Inflammatory macrophage treated with lipopolysaccharide for 1 hour (primary cell): ENCODE measurements at places on chromosomes 2 and 18.

DNA sequence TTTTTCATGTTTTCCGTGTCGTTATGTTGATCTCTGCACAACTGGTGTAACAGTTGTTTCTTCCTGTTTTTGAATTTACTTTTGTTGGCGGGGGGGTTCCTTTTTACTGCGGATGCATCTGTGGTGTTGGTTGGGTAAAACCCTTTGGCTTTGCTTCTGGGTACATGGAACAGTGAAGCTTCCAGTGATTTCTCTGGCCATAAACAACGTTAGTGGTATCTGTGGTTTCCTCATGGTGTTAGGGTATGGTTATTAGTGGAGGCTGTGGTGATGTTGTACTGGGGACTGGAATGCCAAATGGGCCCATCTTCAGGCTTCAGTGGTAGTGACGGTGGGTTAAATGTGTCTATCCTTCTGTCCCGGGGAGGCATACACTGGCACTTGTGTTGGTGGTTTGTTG lies 285.4 kb upstream of the ZNF804A start:
- DNase-seq = no peak

DNA sequence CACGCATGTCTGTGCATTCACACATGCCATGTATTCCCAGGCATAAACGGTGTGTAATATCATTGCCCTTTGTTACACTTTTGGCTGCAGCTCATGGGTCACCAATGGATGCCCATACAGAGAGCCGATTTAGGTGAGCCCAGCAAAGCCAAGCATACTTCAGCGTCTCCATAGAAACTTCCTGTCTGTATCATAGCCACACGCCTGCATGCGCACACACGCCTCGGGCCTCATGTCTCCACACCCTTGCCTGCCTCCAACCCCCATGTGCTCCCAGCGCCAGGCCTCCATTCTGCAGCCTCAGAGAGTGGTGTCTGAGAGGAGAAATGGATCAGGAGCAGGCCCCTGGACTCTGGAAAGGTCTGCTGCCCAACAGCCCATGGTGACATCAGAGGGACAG lies 33.5 kb upstream of the SELENOI start:
- no peak for DNase-seq

- no peak for DNase-seq
These were observed 96.8 kb downstream of the PTPN4 start for GRCh38 chr2:119856469-119856901.

DNA sequence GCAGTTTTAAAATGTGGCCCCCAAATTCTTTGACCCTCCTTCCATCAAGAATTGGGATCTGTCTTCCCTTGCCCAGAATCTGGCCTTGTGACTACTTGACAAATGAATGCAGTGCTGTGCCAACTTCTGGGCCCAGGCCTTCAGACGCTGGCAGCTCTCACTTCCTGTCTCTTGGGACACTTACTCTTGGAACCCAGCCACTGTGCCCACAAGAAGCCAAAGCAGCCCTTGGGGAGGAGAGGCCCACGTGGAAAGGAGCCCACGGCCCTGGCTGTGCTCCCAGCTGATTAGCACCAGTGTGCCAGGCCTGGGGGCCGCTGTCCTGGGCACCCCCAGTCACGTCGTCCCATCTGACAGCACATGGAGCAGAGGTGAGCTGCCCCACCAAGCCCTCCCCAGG lies 56.6 kb downstream of the RPL37A start:
- DNase-seq = no peak

DNA sequence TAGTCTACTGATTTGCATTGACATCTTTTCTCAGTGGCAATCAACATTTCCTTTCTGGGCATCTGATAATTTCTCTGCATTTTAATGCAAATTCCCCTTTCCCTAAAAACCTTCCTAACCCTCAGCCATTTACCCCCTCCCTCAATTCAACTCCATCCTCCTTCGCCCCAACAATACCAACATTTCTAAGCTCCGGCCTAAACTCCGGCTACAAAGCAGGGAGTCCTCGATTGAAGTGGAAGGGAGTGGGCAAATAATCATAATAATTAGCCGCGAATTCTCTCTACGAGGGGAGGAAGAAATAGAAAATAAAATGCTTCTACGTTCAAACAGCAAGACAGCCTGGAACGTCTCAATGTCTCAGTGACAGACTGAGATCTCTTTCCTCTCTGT lies 4.6 kb downstream of the BCL11A start:
- no peak for DNase-seq

GRCh38 chr2:160294339-160294803 lies 94.3 kb upstream of the ITGB6 start:
- peak; percentile 75 for DNase-seq

GRCh38 chr2:65483763-65484162 lies 51.4 kb upstream of the SPRED2 start:
- DNase-seq = no peak

- no peak for DNase-seq
These were observed at the start of gene TMEM178A for GRCh38 chr2:39665811-39666490. Gene TMEM178A (plus strand): TSS chr2:39665917. CDS start chr2:39665975, 58 bp downstream.

DNA sequence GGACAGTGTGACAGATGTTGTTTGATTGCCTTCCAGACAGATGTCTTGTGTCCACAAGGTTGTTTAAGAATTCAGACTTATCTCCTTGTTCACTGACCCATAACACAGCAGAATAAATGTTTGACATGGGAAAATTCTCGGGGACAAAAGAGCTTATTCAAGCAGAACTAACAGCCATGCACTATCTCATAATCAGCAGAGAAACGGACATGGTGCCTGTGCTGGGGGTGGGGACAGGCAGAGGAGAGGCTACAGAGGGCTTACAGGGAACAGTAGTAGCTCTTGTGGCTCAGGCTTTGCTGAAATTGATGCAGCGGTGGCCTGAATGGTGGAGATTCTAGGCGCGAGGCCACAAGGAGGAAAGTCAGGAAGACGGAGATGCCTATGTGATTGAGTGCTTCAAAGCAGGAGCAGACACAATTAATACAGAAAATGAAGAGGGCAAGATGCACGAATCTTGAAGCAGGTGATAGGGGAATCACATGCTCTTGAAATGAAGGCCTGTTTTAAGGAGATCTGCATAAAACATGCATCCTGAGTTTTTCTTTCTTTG lies 62.0 kb upstream of the CAB39 start:
- DNase-seq = no peak

DNA sequence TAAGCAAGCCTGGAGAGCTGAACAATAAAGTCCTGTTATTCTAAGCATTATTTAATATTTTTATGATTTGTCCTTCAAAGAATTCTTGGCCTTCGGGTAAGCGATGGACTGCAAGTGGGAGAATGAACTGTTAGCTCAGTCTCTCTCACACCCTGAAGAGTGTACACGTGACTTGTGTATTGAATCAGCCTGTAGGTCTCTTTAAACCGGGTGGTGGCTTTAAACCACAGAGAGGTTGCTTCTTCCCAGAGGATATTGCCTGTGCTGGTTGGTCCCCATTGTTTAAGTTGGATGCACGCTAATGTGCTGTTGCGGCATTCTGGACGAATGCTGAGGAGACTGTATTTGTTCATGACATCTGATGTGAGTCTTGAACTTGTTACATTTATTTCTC lies 183.3 kb downstream of the LTBP1 start:
- no peak for DNase-seq

GRCh38 chr2:127078028-127078427 lies 28.9 kb downstream of the BIN1 start:
- DNase-seq = no peak

DNA sequence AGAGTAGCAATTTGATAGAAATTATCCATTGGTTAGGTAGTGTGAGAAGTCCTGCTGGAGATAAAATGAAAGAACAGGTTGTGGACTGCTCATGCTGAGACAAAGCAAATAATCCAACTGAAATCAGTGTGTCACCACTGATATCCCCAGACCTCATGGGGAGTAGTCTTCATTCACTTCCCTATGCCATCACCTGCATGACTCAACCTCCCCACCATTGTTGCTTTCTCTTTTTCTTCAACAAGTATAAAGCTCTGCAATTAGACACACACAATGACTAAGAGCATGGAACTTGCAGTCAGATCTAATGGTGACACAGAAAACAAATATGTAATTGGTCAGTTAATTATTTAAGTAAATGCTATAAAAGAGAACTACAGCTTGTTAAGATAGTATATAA lies 475.3 kb downstream of the RIT2 start:
- no peak for DNase-seq

- peak; percentile 26 for DNase-seq
These were observed 55.8 kb downstream of the ASXL2 start for GRCh38 chr2:25822190-25823117.

- no peak for DNase-seq
These were observed 13.6 kb downstream of the FRZB start for GRCh38 chr2:182852801-182853200.

DNA sequence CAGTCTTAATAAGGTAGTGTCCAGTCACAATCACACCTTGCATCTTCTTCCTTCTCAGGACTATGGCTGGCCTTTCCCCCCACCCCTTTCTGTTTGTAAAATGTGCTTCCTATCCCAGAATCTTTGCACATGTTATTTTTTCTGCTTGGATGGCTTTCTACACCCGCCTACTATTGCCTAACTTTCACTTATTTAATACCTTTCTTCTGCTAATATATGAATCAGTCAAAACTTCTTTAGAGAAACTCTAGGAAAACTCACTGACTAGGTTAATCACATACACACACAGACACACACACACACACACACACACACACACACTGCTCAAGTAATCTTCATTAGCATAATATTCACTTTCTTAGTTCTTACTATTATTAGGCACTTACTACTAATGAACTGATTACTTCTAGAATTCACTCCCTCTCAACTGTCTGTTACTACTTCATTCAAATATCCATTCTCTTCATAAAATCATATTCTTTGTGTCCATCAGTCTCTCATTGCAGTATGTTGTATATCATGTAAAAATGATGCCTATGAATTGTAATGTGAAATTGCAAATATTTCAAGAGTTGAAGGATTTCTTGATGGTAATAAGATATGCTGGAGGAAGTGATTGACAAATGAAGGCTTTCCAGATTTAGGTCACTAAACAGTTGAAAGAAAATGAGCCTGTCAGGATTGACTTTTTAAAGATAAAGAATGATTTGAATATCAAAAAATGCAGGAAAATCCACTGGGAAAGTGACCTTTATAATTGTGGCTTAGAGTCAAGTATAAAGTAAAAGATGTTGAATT lies 51.2 kb downstream of the CLIP4 start:
- DNase-seq = no peak

GRCh38 chr2:229254206-229254605 lies 16.9 kb downstream of the PID1 start:
- DNase-seq = no peak

- no peak for DNase-seq
These were observed 28.9 kb upstream of the BCL2L11 start for GRCh38 chr2:111091811-111092211.

DNA sequence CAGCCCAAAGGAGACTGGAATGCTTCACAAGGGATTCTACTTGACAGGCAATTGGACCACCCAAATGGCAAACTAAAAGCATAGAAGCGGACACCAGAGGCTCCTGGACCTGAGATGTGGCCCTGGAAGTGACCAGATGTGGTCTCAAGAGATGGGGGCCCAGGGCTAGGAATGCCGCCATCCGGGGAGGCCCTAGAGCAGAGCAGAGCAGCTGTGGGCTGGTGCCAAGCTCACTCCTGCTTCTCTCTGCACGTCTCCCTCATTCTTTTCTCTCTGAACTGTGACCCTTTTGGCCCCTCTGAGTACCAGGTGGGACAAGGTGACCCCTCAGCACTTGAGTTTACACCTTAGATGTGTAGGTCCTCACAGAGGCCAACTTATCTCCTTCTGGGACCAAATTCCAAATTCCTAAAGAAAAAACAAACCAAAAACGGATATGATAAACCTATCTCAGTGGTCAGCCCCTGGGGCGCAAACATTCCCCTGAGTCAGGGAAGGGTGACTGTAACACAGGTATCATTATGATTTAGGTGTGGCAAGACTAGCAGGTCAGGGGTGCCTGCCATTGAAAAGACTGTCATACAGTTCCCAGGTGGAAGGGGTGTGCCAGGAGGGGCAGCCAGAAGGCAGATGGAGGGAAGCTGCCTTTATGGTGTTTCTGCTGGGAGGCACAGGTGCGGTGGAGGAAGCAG lies 6.5 kb upstream of the IL1R2 start:
- no peak for DNase-seq

DNA sequence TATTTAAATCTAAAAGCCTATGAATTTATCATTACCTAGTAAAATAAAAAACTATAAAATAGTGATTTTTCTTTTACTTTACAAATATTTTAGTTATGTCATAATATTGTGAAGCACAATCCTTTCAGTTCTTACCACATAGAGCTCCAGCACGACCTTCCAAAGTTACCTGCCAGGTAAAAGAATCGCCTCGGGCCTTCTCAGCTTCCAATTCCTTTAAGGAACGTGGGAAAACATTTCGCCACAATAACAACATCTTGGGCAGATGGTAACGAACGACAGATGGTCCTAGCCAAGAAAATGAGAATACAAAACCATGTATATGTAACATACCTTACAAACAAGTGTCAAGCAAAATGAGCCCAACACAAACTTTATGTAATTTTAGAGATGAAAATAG lies 23.7 kb downstream of the HEATR5B start:
- DNase-seq = no peak

DNA sequence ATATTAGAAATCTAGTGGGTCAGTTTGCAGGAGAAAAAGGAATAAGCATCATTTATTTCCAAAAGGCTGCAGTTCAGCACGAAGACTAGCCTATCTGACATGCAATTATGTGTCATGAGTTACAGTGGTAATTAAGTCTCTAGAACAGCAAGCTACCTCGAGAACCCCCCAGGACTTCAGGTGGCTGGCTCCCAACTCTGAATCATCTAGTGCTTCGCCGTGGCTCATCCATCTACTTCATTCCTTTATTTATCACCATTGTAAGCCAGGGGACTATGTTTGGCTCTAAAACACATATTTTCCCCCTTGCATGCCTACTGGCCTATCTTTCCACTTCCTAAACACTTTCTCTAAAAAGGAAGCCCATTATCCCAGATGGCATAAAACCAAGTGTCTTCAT lies 121.6 kb downstream of the TXNL1 start:
- DNase-seq = no peak

GRCh38 chr2:85551698-85552678 lies 9.3 kb downstream of the GGCX start:
- DNase-seq = peak; percentile 95

DNA sequence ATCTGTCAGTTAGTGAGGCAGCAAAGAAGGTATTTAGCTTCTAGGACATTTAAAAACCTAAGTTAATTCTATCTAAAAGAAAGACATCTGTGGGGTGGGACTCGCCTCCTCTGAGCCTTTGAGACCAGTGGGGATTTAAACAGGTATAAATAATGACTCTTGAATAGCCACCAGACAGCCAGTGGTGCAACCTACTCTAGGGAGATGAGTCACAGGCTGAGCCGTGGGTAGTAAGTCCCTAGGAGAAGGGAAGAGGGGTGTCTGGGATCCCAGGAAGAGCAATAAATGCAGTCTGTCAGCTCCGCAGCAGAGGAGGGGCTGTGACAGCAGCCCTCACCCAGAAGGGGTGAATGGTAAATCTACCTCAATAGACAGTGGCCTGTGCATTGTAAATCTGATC lies 43.1 kb upstream of the GALNT3 start:
- no peak for DNase-seq

GRCh38 chr18:58980991-58981390 lies 116.3 kb downstream of the ZNF532 start:
- DNase-seq = no peak

DNA sequence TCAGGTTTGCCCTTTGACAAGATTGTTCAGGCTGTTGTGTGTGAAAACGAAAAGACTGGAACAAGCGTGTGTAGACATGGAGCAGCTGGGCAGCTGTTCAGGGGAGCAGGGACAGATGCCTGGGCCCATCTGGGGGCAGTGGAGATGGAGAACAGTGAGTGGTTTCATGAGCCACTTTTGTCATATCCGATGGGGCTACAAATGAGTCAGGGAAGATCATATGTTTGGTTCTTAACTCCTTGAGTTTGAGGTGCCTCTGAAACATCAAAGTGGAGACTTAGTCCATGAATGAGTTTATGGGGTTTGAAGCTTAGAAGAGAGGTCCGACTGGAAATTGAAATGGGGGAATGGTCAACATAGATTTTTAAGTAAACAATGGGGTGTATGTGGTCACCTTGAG lies 9.3 kb upstream of the PLB1 start:
- DNase-seq = no peak
